Astrocyte of the spinal cord (primary cell): ENCODE measurements at places on chromosomes 16 and 17.

DNA sequence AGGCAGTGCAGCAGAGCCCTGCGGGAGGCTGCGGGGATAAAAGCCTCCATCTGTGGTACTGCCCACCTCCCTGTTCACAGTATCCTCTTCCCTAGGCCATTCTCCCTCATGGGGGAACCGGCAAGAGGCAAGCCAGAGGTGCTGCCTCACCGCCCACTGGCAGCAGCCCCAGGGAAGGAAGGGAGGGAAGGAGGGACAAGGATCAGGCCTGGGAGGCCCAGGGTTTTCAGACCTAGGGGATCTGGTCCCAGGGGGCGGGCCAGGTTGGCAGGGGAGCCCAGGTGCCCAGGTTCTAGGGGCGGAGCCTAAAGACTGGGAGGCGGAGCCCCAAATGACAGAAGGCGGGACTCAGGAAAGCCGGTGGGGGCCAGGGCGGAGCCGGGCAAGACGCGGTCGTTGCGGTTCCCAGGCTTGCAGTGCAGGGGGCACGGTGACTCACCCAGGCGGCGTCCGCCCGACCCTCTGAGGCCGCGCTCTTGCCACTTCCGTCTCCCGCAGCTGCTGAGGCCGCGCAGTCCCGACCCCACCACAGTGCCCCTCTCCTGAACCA lies 3.0 kb upstream of the MTMR4 start:
- no peak for DNase-seq

- DNase-seq, result peak; percentile 35
Measured at GRCh38 chr17:65554553-65555223, 6.8 kb downstream of the AXIN2 start.

DNA sequence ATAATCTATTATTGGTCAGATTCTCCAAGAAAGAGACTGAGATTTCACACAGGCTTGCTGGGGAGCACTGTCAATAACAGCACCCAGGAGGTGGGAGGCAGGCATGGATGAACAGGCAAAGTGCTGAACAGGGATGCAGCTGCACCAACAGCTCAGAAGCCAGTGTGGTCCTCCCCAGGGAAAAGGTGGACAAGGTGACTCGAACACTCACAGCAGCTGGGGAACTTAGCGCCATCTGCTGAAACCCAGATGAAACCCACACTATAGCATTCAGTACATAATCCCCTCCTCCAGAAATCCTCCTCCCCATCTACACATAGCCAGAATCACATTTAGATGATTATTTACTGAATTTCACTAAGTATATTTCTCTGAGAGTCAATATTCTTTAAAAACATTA lies 255.2 kb upstream of the WSB1 start:
- DNase-seq, result no peak

GRCh38 chr17:80885947-80886582 lies 105.6 kb upstream of the CHMP6 start:
- DNase-seq, result no peak

DNA sequence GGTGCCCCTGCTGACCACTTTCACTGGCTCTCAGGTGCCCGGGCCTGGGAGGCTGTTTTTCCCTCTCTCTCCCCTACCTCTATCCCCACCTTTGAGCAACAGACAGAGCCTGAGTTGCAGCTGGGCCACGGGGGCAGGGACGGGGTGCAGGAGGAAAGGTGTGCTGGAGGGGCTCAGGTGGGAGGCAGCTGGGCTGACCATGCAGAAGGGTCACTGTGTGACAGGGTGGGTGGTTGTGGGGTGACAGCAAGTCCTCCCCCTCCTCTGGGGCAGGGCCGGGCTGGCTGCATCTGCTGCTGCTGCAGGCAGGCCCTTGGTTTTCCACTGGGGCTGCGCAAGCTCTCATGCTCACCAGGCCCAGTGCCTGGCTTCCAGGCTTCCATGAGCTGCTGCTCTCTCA lies 6.6 kb downstream of the ZNF319 start:
- DNase-seq, result no peak

- peak; percentile 18 for DNase-seq
Measured at GRCh38 chr17:37212179-37212578, 163.6 kb upstream of the C17orf78 start.

- DNase-seq, result no peak
Measured at GRCh38 chr17:29561554-29562517, 5.0 kb downstream of the ABHD15 start.

GRCh38 chr16:65779201-65779600 lies 587.3 kb upstream of the CDH5 start:
- DNase-seq, result no peak

DNA sequence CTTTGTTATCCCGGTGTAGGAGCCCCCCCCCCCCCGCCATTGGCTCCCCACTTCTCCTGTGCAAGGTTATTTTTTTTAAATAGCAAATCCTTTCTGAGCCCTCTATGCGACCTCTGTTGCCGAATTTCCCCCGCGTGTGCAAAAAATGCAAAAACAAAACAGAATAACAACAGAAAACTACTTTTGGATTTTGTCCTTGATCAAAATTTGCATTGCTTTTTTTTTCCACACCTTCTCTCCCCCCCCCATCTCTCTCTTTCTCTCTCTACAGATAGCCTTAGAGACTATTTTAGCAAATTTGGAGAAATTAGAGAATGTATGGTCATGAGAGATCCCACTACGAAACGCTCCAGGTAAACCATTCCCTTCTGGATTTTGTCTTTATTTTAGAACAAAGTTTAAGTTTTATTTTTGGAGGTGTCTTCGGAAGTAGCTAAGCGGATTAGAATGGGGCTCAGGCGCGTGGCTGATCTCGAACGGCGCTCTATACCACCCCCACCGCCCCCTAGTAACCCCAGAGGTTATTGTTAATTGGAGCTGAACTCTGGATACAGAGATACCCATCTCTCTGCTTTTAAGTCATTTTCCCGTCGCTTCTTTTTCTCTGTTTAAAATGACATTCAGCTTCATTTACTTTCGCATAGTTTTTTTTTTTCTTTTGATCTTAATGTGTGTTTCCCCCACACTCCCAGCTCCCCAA lies 1.0 kb downstream of the MSI2 start:
- no peak for DNase-seq

- no peak for DNase-seq
Measured at GRCh38 chr16:51542981-51543815, 392.1 kb upstream of the SALL1 start.

DNA sequence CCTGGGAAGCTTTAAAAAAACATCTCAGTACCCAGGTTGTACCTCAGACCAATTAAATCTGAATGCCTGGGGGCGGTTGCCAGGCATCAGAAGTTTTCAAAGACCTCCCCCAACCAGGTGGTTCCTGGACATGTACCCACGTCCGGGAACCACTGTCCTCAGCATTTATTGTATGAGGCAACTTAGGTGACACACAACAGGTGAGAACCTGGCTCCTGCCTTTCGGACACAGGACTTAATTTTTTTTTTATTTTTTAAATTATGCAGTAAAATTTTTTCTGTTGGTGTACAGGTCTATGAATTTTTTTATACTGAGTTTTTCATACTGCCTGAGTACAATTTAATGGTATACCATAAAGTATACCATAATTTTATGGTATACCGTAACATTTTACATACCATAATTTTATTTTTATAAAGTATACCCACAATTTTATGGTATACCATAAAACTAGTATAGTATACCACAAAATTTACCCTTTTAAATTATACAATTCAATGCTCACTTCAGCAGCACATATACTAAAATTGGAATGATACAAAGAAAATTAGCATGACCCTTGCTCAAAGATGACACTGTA lies 38.7 kb upstream of the DHX8 start:
- no peak for DNase-seq

- DNase-seq, result no peak
Measured at GRCh38 chr16:69111216-69111875, 5.9 kb downstream of the HAS3 start.

DNA sequence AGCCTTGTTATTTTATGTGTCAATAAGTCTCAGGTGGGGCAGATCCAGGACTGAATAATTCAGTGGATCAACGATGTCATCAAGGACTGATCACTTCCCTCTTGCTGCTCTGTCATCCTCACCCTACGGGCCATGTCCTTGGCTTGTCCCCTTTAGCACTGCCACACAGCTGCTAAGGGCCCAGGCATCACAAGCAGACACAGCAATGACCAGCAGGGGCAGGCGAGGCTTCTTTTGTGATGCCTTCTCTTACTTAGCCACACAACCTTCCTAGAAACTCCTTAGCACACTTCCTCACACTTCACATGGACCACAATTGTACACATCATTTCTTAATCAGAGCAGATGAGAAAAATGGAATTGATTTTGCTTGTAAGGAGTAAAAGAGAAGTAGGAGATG lies 356.3 kb upstream of the SOX9 start:
- peak; percentile 8 for DNase-seq
